ENCODE measurements at places on chromosomes 3 and 15.

- DNase-seq, result no peak
Observed at GRCh38 chr3:19489936-19490335, 341.6 kb downstream of the KCNH8 start.

- no peak for DNase-seq
Observed at GRCh38 chr3:114671741-114672510, 378.1 kb downstream of the TIGIT start.

GRCh38 chr3:117736846-117737245 lies 1027.3 kb downstream of the TUSC7 start:
- no peak for DNase-seq

GRCh38 chr3:3227640-3228039 lies 48.1 kb upstream of the CRBN start:
- DNase-seq, result no peak

DNA sequence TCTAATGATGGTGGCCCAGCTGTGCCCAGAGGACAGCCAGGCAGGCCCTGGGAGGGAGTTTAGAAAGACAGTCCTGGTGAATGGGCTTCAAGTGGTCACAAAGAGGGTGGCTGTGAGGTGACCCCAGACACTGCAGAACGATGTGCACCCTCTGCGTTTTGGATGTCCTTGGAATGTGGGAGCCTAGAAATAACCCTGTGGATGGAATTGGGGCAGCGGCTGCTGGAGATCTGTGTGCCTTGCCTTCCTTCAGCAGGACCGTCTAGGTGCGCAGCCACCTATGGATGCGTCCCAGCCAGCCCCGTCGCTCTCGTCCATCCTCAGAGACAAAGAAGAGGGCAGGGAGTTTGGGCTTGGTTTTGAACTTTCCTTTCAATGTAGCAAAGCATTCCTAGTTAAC lies 46.5 kb downstream of the KLHL25 start:
- DNase-seq, result no peak

DNA sequence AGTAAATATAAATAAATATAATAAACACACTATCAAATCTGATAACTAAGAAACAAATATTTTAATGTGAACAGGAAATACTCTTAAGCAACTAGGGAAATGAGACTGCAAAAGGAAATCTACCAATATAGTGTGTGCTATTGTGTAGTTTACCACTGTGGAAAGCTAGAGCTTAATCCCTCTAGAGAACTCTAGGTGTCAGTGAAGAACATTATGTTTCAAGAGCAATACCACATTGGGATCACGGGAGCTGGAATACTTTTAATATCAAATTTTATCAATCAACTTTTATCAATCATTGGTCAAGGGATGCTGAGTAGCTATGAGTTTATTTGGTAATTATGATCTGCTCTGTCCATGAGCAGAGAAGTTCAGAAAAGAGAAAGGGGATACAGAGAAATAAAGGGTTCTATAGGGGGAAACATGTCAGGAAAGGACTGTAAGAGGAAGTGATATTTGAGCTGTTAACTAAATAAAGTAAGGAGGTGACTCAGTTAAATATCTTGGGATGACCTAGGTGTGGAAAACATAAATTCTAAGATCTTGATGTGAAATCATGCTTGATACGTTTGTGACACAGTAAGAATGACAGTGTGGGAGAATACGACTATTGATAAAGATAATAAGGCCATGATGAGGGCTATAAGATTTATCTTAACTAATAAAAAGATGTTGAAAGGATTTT lies 762.2 kb upstream of the ALCAM start:
- no peak for DNase-seq

DNA sequence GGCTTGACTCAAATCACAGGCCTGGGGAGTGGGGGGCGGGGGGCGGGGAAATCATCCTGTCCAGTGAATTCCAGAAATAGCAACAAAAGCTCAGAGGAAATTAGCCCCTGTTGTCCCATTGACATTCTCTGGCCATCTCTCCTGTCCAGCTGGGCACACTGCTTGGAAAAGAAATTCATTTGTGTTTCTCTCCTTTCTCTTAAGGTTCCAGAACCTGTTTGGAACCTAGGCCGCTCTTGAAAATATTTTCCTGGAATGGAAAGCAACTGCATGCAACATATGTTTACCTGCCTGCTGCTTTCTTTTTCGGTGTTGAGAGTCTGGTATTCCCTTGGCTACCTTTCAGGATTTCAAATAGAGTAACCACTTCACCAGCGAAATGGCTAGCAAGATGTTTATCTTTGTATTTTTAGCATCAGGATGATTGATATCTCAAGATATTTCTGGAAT lies 169.0 kb downstream of the GHSR start:
- no peak for DNase-seq

DNA sequence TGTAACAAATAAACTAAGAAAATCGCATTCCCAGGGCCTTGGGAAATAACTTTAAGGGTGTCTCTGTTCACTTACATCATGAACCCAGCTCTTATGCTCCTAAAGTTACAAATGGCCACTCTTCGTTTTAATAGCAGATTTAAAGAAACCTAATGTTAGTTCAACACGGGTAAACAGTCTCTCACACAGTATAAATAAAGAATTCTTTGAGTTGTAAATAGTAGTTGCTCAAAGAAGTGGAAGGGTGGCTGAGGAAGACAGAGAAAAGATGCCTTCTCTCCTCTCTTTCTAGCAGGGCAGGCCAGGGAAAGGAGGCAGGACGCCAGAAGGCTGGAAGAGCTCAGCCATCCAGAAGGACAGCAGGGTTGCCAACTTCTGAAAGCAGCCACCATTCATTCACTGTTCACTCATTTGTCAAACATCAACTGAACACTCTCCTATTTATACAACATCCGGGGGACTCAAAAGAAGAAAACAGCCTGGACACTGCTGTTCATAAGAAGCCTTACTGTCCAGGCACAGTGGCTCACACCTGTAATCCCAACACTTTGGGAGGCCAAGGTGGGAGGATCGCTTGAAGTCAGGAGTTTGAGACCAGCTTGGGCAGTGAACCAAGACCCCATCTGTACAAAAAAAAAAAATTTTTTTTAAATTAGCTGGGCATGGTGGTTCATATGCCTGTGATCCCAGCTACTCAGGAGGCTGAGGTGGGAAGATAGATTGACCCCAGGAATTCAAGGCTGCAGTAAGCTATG lies 47.3 kb downstream of the WWTR1 start:
- no peak for DNase-seq

- DNase-seq, result no peak
Observed at GRCh38 chr3:81218023-81218422, 543.4 kb downstream of the GBE1 start.

GRCh38 chr3:15685927-15686326 lies 84.4 kb downstream of the BTD start:
- DNase-seq, result no peak

- no peak for DNase-seq
Observed at GRCh38 chr3:28853830-28854229, 427.0 kb upstream of the RBMS3 start.

DNA sequence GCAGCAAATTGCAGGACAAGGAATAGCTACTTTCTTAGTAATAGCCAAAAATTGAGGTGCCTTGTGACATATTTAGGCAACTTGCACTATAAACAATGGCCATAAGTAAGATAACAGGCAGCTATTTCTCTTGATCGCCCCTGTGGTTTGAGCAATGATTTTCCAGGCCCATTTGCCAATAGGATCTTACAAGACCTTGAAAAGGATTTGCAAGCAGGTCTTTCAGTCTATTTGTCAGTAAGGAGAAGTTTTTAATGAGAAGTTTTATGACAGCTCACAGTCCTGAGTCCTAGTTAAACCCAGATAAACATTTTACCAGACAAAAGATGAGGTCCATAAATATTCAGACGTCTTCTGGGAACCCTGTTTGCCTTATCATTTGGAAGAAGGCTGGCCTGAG lies 645.5 kb downstream of the RBMS3 start:
- DNase-seq, result no peak

- no peak for DNase-seq
Observed at GRCh38 chr3:5013021-5013906, 34.0 kb downstream of the BHLHE40 start.

DNA sequence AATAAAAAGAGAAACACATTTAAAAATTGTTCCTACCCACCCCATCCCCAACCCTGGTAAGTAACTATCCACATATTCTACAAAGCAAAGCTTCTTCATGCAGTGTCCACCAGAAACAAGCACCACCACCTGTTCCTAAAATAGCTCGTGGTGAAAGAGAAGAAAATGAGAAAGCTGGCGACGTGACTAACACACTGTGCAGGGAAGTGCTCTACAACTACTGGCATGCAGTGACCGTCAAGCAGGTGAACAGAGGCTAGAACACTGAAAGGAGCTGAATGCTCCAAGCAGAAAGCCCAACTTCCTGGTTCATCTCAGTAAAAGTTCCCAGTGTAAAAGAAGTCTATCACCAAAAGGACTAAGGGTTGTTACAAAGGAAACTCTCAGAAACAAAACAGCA lies 80.7 kb downstream of the NR2E3 start:
- no peak for DNase-seq

DNA sequence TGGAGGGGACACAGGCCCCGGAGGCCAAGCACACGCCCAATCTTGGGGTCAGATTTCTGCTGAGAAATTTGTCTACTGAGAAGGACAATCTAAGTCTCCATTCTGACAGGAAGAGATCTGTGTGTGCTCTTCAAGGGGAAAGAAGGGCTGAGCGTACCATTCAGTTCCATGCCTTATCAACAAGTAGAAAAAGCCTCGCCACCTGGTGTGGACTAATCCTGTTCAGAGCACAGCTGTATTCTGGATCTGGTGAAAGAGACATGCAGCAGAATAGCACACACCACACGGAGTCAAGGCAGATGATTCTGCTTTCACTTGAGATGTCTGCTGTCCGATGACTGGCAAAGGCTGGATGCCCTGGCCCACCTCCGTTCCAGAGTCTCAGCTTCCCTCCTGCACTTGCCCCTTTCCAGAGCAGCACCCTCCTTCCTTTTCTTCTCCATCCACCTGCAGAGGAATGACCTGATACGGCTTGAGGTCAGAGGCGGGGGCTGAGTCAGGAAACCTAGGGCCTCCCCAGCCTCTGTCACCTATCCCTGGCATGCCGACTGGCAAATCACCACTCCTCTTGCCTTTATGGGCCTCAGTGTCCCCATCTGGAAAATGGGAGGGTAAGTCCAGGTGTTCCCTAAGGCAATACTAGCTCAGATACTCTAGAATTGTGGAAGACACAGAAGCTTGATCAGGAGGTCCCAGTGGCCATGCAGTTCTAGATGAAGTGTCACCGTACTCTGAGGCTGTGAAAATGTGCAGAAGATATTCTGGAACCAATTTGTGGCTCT lies 36.9 kb upstream of the CTSH start:
- DNase-seq, result no peak

- no peak for DNase-seq
Observed at GRCh38 chr3:97937205-97937604, 35.0 kb downstream of the RIOX2 start.

GRCh38 chr15:55791551-55792400 lies 48.8 kb upstream of the PRTG start:
- no peak for DNase-seq

DNA sequence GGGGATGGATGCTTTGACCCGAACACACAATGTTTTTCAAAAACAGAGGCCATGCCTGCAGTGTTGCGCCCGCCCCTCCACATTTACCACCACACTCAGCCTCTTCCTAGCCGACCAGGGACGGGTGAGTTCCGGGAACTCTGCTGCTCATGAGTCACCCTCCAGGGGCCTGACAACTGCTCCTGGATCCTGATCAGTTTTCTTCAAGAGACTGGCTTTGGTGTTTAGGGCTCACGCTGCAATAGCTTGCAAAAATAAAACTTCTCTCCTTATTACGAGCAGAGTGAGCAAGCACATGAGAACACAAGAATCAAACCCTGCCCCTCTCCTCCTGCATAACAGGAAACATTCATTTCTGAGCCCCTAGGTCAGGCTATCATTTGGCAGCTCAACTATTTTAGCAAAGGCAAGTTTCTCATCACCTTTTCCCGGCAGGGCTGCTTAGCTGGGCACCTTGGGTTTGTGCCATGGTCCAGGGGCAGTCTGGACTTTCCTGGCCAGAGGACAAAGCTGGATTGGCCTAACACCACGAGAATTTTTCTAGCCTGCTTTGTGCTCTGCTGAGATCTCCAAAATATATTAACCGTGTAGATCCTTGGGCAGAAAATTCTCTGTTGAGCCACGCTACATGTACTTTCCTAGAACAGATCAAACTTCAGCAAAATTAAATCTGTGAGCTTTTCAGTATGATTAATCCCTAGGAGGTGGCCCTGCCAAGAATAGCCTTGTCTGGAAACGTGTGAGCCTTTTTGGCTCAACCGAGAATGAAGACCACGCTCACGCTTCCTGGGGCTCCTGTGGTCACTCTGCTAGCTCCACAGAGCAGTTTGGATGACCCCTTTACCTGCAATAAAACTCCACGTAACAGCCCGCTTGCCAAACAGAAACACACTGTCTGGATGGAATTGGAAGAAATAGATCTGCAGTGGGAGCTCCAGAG lies 52.7 kb upstream of the SPATA12 start:
- DNase-seq, result no peak

DNA sequence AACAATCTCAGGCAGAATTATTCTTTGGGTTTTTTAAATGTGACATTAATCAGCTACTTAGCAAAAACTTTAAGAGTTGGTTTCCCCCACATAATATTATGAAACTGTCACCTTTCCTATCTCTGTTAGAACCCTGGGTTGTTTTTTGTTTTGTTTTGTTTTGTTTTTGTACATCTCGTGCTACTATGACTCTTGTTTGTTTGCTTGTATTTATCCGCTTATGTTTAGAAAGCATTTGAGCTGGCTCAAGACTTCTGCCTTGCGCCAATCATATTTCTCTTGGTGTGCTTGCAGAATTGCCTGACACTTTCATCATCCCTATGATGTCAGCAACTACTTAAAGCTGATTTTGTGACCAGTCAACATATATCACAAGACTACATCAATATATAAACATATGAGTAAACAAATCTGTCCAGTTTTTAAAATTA lies 116.9 kb downstream of the DCLK3 start:
- DNase-seq, result no peak

GRCh38 chr3:126129398-126129891 lies 45.5 kb upstream of the SLC41A3 start:
- no peak for DNase-seq

GRCh38 chr3:54793171-54793570 lies 134.7 kb downstream of the LRTM1 start:
- no peak for DNase-seq

DNA sequence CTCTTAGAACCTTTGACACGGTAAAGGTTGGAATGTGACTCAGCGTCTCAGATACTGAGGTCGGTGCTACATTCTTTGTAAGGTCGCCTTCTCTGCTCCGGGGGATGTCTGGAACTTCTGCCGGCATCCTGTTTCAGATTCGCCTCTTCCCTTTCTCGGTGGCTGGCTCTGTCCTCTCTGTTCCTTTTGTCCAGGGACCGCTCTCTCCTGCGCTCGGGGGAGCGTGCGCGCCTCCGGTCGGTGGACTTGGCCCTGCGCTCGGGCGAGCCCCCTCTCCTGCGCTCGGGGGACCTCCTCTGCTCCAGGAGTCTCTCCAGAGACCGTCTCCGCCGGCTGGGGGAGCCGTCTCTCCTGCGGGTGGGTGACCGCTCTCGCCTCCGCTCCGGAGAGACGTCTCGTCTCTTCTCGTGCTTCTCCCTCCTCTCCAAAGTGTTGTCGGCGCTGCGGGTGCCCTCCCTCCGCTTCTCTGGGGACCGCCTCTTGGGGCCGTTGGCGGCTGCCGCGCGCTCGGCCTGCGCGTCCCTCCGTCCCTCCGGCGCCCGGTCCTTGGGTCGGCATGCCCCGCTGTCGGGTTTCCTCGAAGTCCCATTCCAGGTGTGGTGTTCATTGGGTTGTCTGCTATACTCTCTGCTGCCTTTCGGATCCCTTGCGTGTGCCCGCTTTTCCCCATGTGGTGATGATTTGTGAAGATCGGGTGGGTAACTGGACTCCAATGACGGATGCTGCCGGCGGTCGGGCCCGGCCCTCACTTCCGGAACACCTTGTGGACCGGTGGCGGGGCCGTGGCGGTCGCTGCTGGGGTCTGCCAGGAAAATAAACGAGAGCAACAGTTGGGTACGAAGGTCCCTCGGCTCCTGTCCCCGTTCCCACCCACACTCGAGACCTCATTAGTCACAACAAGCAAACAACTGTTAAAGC lies 668.8 kb upstream of the ADAMTS9 start:
- no peak for DNase-seq

All from stimulated activated CD4-positive, alpha-beta T cell treated with anti-CD3 and anti-CD28 coated beads, Interleukin-2, amount 100 ng/mL, for 48 hours (primary cell).